ENCODE measurements at places on chromosomes 5 and 9.

GRCh38 chr5:123690821-123691220 is 178.8 kb downstream of the CSNK1G3 start:
- DNase-seq = no peak

DNA sequence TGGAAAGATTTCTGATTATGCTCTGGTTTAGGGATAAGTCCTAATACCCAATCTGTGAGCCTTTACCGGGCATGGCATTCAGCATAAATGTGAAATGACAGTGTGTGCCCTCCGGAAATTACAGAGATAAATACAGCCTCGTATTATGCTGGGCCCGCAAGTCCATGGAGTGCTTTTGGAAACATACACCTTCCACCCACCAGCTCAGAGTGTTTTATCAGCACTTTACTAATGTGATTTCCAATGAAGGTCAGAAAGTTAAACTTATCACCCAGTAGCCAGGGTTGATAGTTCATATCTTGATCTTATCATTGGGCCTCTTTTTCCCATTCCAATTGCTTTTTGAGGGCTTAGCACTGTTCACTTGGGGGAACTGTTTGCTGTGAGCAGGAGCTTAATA is 94.8 kb downstream of the SGCD start:
- no peak for DNase-seq

- no peak for DNase-seq
Observed at GRCh38 chr5:110665184-110665726, 61.2 kb downstream of the TMEM232 start.

GRCh38 chr5:89878140-89879132 is 531.1 kb downstream of the CETN3 start:
- DNase-seq = no peak

DNA sequence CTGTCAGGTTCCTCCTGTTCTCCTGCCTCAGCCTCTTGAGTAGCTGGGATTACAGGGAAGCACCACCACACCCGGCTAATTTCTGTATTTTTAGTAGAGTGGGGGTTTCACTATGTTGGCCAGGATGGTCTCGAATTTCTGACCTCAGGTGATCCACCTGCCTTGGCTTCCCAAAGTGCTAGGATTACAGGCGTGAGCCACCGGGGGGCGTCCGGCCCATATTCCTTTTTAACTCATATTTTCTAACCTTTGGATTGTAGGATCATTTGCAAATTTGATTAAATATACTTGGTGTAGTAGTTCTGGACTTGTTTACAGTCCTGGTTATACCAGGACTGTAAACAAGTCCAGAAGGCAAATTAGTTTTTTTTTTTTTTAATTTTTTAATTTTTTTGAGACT is 4.3 kb downstream of the TCERG1 start:
- no peak for DNase-seq

- DNase-seq = no peak
Observed at GRCh38 chr5:64979531-64979930, 210.8 kb downstream of the CWC27 start.

DNA sequence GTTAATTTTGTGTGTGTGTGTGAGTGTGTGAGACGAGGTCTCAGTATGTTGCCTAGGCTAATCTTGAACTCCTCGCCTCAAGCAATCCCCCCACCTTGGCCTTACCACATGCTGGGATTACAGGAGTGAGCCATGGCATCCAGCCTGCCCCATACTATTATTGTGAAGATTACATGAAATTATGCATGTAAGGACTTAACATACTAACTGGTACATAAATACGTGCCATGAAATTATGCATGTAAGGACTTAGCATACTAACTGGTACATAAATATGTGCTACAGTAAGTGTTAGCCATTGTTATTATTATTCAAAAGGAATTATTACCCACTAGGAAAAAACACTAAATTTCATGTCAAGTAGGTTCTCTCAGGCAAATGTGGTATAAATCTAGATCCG is 16.2 kb downstream of the DMGDH start:
- DNase-seq = no peak

DNA sequence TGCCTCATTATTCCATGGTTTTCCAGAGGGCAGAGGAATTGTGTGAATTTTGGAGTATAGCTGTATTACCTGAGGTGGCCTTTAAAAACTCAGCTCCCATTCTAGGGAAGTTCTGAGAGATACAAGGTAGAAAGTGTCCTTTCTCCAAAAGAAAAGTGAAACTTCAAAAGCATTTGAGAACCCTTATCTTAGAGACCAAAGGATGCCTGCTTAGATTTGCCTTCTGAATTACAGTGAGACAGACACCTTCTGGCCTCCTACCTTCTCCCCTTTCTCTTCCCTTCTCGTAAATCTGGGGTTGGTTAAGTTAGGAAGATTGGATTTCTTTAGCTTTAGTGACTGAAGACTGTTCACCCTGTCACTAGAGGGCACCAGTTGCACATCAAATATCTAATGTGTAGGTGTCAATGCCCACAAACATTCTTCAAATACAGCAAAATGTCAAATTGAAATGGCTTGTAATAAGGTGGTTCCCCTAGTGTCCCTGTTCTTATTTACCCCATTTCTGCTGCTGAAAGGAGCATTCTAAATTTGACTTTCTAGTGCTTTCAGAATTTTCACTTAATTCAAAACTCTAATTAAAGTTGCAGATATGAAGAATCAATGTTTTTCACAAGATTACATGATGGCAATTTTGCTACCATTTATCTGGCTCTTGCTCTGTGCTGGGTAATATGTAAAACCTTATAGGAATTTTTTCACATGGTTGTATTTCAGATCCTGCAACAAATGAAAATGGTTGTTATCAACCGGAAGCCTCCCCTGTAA is 46.7 kb downstream of the PRRC1 start:
- peak; percentile 26 for DNase-seq

- no peak for DNase-seq
Observed at GRCh38 chr5:1100664-1101574, 10.9 kb downstream of the SLC12A7 start.

DNA sequence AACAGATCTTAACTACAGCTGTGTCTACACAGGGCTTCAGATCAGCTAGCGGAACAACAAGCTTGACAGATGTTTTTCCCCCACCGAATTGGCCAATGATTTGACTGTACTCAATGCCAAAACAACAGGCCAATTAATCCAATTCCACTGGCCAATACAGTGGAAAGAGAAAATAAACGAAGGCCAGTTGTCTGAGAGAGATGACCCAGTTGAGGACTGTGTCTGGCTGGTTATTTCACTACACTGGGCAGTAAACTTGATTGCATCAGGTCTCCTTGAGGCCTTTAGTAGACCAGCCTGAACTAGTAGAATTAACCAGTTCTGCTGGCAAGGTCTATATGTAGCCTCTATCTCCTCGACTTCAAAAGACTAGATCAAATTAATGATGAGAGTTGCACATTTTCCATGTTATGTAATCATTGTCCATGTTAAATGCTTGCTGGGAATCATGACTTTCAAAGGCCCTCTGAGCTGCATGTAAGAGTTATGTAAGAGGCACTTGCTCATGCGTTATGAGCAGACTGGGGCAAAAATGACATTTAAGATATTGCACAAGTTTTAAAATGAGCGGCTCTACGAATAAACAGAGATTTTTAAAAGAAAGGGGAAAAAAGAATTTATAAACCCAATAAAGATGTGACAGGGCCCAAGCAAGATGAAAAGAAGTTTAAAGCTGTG is 28.3 kb downstream of the SMIM23 start:
- no peak for DNase-seq

DNA sequence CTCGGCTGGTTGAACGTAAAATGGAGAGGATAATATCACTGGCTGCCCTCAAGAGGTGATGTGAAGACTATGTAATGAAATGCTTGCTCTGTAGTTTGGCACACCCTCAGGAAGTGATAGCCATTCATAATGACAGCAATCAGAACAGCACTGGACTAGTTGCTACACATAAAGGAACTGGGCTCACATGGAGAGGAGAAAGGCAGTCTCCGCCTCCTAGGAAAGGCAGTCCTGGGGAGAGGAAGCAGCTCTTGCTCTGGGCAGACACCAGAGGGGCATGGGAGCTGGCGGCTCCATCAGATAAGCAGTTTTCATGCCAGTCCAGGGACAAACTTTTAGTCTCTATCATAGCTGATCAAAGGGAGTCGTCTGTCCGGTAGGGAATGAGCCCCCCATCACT is 46.9 kb downstream of the ARHGEF37 start:
- no peak for DNase-seq

GRCh38 chr5:57896576-57896975 is 414.0 kb upstream of the ACTBL2 start:
- no peak for DNase-seq

GRCh38 chr5:124343451-124343867 is 403.0 kb downstream of the ZNF608 start:
- DNase-seq = peak; percentile 24

GRCh38 chr9:76135902-76136301 is 245.4 kb downstream of the PCSK5 start:
- no peak for DNase-seq

DNA sequence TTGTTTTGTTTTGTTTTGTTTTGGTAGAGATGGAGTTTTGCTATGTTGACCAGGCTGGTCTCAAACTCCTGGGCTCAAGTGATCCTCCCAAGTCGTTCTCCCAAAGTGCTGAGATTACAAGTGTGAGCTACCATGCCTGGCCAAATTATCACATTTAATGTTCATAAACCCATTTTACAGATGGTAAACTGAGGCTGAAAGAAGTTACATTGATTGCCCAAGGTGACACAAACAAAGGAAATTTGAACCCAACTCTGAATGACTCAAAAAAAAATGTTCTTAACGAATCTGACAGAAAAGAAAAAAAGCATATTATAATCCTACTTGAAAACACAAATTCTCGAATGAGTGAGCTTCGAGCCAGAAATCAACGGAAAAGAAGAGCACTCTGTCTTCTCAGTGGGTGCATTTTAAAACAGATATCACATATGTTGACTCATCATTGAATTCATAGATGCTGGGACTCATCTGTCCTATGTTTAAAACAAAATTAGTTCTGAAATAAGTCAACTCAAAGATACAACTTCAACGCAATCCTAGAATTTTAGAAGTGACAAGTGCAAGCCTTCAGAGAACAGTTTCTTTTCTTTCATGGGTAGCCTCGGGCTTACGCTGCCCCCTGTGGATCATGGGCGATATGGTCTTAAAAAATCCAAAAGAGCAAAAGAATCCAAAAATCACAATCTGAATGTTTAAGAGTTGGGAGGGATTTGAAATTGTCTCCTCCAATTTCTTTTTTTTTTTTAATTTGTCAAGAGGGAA is 28.4 kb downstream of the TIMD4 start:
- DNase-seq = peak; percentile 32

GRCh38 chr9:3200331-3200774 is 325.4 kb downstream of the RFX3 start:
- DNase-seq = no peak

DNA sequence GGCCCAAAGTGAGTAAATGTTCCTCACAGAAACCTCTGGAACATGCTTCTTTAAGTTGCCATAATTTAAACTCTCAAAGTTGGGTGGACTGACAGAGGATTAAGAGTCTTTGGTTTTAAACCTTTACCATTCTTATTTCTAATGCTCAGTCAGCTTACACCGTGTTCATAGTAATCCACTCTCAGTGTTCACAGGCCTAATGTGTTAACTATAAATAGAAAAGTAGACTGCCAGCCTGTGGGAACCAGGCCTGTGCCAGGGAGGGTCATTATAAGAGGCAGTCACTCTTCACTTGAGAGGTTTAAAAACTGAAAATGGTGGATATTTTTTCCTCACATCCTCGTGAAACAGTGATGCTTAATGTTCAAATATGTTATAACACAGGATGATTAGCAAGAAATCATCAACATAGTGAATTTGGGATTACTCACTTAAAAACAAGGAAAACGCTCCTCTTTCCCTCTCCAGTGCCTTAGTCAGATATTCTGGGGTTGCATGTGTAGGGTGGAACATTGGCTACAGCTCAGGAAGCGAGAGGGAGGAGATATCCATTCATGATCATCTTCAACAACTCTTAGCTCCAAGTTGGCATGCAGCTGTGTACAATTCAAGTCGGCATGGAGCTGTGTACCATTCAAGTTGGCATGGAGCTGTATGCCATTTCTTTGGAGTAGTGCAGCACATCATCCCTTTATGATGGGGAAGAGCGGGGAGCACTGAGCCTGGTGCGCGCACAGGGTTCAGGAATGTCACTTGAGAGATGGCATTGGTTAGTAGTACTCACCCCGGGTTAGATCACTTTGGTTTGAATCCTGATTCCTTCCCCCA is 65.8 kb downstream of the KIAA1958 start:
- DNase-seq = no peak

DNA sequence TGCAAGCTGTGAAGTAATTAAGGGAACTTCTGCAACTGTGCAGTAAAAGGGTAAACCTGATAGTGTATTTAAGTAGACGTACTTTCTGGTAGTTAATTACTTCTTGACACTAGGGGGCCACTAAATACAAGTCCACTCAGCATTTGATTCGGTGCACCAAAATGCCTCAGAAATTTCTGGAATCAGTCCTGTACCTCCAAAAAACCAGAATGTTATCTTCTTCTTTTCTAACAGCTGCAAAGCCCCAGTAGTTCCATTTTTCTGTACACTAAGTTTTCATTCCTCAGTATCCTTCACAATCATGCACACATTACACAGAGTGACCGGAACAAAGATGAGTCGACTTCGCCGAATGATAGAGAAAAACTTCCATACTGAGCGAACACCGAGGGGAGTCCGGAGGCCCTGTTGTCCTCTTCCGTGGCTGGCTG is 484 bp downstream of the GFM2 start:
- no peak for DNase-seq

- no peak for DNase-seq
Observed at GRCh38 chr5:55427157-55427556, 107.6 kb downstream of the PLPP1 start.

DNA sequence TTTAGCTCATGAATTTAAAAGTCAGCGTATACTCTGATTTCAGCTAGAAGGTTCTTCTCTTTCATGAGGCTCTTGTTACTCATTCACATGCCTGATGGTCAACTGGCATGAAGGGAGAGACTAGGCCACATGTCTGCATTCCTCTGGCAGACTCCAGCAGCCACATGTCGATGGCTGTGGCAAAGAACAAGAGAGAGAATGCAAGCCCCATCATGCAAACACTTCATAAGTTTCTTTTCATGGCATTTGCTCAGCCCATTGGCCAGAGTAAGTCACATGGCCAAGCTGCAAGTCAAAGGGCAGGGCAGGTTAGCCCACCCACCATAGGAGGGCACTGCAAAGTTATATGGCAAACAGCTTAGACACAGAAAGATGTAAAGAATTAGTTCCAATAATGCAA is 5.4 kb downstream of the KCNV2 start:
- peak; percentile 35 for DNase-seq

GRCh38 chr5:1820381-1820780 is 19.2 kb downstream of the NDUFS6 start:
- no peak for DNase-seq

- DNase-seq = no peak
Observed at GRCh38 chr5:116038817-116039216, 6.5 kb downstream of the ARL14EPL start.

GRCh38 chr5:122312591-122313406 is 762 bp downstream of the SNCAIP start:
- DNase-seq = peak; percentile 58

DNA sequence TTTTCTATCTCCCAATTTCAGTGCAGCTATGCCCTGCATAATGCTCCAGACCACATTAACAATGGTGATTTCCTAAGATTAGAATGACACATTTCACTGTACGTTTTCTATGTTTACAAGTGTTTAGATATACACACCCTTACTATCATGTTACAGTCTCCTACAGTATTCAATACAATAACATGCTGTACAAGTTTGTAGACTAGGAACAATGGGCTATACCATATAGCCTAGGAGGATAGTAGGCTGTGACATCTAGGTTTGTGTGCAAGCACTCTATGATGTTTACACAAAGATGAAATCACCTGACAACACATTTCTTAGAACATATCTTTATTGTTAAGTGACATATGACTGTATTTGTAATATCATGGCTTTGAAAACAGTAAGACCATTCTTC is 1435.6 kb upstream of the NUDT12 start:
- no peak for DNase-seq

- DNase-seq = no peak
Observed at GRCh38 chr5:96093890-96094381, 132.3 kb upstream of the ELL2 start.
